ENCODE measurements at places on chromosomes 5 and 9.

DNA sequence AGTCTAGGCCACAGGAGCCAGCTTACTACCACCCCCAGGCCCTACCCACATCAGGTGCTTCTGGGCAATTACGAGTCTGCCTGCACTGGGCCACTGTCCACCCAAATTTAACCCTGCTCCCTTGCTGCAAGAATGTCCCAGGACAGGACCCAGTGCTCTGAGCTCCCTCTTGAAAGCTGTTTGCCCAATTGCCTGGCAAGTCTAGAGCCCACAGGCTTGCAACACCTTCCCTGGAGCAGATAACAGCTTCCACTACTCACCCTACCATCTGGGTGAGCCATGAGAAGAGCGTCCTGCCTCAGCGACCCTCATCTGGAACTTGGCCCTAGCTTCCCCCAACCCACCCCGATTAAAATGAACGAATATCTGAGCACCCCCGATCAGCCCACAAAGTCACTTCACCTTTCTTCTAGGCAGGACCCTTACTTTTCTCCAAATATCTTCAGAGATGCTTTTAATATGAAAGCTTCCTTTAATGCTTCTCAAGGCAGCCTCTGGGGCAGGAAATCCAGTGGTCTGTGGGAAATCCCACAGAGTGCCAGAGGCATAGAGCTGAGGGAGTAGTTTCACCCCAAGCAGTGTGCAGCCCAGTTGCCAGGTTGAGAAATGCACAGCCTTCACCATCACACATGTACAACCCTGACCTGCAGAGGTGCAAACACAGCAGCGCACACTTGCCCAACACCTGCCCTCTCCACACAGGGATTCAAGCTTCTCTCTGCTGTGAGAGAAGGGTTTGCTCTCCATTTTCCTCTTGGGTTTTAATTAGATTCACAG, 10.6 kb downstream of the ACSL6 start:
- peaks cover 54% of the 10 kb centered on the region for H3K4me1 ChIP-seq
- peak; percentile 91 for DNase-seq
- H3K4me3 ChIP-seq: peak overlapping the region; percentile 66
- H3K27ac ChIP-seq: peak overlapping the region; percentile 52
- H3K36me3 ChIP-seq: peaks cover 3% of the 10 kb centered on the region

GRCh38 chr9:117097761-117098160, 317.1 kb downstream of the ASTN2 start:
- no peaks in the 10 kb centered on the region for H3K27me3 ChIP-seq
- no peak for DNase-seq
- H3K36me3 ChIP-seq: no peaks in the 10 kb centered on the region
- H3K27ac ChIP-seq: no peak overlapping the region
- no peaks in the 10 kb centered on the region for H3K4me1 ChIP-seq

GRCh38 chr5:44845777-44846176, 37.0 kb downstream of the MRPS30 start:
- H3K36me3 ChIP-seq: no peaks in the 10 kb centered on the region
- DNase-seq: no peak
- H3K4me1 ChIP-seq: no peaks in the 10 kb centered on the region
- H3K4me3 ChIP-seq: no peak overlapping the region
- no peaks in the 10 kb centered on the region for H3K27me3 ChIP-seq
- no peak overlapping the region for H3K27ac ChIP-seq

- H3K4me1 ChIP-seq: peaks cover 13% of the 10 kb centered on the region
- H3K36me3 ChIP-seq: peaks cover 31% of the 10 kb centered on the region
- no peak for DNase-seq
- no peak overlapping the region for H3K4me3 ChIP-seq
- no peak overlapping the region for H3K27ac ChIP-seq
- H3K27me3 ChIP-seq: no peaks in the 10 kb centered on the region
These were observed 9.1 kb downstream of the TTC33 start for GRCh38 chr5:40746703-40747102.

Measured in activated CD4-positive, alpha-beta T cell treated with anti-CD3 and anti-CD28 coated beads, Interleukin-2, amount 10 ng/mL, durations not matched to agents 24 days and 14 days (primary cell).